ENCODE measurements at places on chromosomes 6 and 20. TPM values are rescaled to one million over a fixed set of nuclear protein-coding genes. Genes with fewer than 3 reads are reported as not detected.

DNA sequence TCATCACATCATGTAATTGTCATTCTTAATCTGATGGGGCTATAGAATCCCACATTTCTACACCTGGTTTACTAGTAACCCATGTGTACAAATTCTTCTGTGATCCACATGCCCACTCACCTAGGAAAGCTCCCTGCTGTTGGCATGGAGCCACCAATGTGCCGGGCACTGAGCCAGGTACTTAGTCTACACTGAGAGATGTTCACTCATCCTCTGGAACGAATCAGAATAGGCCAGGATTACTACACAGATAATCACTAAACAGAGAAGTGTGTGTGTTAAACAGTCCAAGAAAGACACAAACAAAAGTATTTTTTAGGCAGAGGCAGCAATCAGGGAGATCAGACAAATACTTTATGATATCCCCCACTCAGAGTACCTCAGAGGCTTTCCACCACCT, 193.2 kb upstream of the VGLL2 start:
- ATAC-seq: no peak

The ENPP4 gene
- total RNA-seq: 0.80 TPM

DNA sequence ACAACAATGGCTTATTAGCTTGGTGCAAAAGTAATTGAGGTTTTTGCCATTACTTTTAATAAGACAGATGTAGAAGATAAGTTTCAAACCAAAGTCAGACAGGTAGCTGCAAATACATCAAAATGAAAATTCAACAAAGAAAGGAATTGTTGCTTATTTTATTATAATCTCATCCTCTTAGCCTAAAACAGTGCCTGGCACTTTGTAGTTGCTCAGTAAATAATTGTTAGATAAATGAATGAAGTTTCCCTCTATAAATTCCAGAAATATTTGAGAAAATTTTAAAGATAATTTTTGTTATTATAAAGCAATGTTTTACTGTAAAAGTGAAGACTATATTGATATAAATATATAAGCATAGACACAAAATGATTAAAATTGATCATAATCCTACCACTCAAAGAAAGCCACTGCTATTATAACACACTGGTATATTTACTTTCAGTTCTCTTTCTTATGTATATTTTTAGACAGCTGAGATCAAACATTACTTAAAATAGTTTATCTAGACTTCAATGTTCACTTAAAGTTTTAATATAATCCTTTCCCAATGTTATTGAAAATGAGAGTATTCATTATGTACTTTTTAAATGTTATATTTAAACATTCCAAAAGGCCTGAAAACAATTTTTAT, 42.5 kb downstream of the SESN1 start:
- no peak for ATAC-seq

DNA sequence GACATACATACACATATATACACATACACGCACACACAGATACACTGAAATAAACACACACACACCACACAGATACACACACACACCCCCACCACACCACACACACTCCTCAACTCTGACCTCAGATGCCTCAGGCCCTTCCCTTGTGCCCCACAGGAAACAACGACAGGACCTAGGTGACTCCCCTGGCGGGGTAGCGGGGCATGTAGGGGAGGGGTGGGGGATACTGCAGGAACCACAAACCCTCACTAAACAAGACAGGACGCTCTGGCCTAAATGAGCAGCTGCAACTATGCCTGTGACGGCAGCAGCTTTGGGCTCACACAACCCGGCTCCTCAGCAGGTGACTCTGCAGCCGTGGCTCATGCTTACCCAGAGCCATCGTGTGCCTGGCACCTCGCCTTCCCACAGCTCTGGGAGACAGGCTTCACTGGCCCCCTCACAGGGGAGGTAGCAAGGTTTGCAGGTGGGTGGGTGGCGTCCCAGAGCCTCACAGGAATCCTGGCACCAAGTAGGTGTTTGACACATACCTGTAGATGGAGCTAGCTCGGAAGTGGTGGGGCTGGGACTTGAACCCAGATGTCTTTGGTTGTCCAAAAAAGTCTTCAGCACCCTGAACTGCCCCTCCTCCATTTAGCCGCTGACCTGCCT, 100.8 kb downstream of the GRM4 start:
- ATAC-seq: no peak

The GNMT gene
- total RNA-seq: not detected

The C6orf52 gene
- 0.84 TPM for total RNA-seq

- ATAC-seq: peak; percentile 89
Measured at GRCh38 chr6:30926644-30927043, 5.3 kb downstream of the SFTA2 start.

The EFCAB8 gene
- 0.48 TPM for total RNA-seq

DNA sequence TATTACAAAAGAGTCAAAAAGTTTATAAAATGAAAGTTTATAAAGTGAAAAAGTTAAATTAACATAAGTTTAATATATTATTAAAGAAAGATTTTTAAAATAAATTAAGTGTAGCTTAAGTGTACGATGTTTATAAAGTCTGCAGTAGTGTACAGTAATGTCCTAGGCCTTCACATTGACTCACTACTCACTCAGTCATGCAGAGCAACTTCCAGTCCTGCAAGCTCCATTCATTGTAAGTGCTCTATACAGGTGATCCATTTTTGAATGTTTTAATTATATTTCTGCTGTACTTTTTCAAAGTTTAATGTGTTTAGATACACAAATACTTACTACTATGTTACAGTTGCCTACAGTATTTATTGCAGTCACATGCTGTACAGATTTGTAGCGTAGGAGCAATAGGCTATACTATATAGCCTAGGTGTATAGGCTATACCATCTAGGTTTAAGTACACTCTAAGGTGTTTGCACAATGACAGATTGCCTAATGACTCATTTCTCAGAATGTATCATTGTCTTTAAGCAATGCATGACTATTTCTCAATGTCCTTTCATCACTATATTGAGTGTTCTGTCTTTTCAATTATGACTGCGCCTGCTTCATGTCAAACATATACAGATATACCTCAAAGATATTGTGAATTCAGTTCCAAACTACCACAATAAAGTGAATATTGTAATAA, 1110.3 kb upstream of the MAP3K7 start:
- ATAC-seq: peak; percentile 93

GRCh38 chr20:4226330-4227084, 211.1 kb upstream of the RNF24 start:
- ATAC-seq: no peak

The CGAS gene
- 8.6 TPM for total RNA-seq

The TFAP2C gene
- 30.8 TPM for total RNA-seq

Data from esophagus mucosa (tissue), 1 donor.